Activated CD4-positive, alpha-beta memory T cell treated with anti-CD3 and anti-CD28 coated beads, Interleukin-2, amount 10 ng/mL, durations not matched to agents 7 days and 5 days (primary cell): ENCODE measurements at places on chromosomes 11 and 22. TPM values are rescaled to one million over a fixed set of nuclear protein-coding genes. Genes with fewer than 3 reads are reported as not detected.

Gene DNHD1
- 19.6 TPM for total RNA-seq

Gene NAALAD2
- not detected for total RNA-seq

Gene RAB6A
- total RNA-seq = 104 TPM

Gene MOGAT2
- not detected for total RNA-seq

Gene THAP12
- total RNA-seq = 52.9 TPM

Gene RIMBP3B
- total RNA-seq = 0.55 TPM

Gene GPR83
- total RNA-seq = not detected

Gene OR10A6
- not detected for total RNA-seq

Gene RIMBP3C
- total RNA-seq = 0.33 TPM

Gene CRYBB2
- total RNA-seq = not detected

Gene MS4A7
- not detected for total RNA-seq

Gene TMEM86A
- total RNA-seq = 2.4 TPM

Gene SCGB2A2
- total RNA-seq = not detected

Gene C1QTNF6
- 10.3 TPM for total RNA-seq

Gene SYCE3
- total RNA-seq = 0.58 TPM

Gene HEPN1
- total RNA-seq = not detected

Gene IRAG1
- 0.08 TPM for total RNA-seq

Gene PGR
- not detected for total RNA-seq

Gene HIRA
- 52.0 TPM for total RNA-seq

Gene SPON1
- 0.68 TPM for total RNA-seq

Gene C22orf42
- total RNA-seq = not detected

Gene GDPD4
- not detected for total RNA-seq

Gene SLC1A2
- not detected for total RNA-seq
